ENCODE measurements at places on chromosomes 2 and 18.

DNA sequence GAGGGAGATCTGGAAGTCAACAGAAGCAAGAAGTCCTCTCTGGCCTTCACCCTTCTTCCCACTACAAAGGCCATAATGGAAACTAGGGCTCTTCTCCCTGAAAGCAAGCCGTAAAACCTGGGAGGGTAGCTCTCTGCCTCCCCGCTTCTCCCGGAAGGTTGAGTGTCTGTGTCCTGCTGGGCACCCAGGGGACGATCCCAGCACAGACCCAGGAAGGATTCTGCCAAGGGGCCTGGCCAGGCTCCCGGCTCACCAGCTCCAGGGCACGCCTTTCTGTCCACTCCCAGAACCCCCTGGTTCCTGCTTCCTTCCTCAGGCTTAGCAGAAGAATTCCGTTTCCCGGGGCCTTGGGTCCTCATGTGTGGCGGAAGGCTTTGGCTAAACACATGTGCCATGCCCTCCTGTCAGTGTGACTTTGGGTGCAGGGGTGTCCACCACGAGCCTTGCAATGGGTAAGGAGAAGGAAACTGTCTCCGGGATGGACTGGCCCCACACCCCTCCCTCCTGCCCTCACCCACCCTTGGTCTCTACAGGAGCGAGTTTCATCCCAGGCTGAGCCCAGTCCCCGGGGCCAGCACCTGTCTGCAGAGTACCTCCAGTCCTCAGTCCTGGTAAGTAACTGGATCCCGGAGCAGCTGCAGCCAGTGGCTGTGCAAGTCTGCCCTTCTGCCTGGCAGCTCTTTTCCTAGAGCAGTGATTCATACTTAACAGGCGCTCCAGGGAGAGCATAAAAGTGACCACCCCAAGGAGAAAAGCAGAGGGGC is 135.8 kb downstream of the TPO start:
- no peak for DNase-seq

DNA sequence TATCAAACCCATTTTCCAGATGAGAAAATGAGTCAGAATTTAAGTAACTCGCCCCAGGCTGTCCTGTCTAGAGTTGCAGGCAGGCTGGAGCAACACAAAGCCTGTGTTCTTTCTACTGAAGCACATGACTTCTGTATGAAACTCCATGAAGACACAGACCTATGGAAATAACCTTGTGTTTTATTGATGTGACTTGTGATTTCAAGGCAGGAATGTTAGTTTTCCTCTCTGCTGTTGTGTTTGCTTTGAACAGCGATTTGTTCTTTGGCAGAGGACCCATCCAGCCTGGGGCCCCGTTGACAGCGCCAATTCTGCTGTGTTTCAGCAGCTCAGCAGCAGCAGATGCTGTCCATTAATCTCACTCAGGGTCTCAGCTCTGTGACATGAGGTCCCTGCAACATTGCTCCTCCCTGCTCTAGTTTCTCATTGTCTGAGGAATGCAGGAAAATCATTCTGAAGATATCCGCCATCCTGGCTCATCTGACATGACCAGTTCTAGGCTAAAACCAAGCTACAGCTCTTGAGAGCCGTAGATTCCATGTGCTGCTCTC is 344.3 kb upstream of the RAB12 start:
- no peak for DNase-seq

GRCh38 chr2:217402761-217403383 is 543.0 kb upstream of the TNP1 start:
- no peak for DNase-seq

- no peak for DNase-seq
Measured at GRCh38 chr2:198004173-198004572, 199.8 kb downstream of the PLCL1 start.

DNA sequence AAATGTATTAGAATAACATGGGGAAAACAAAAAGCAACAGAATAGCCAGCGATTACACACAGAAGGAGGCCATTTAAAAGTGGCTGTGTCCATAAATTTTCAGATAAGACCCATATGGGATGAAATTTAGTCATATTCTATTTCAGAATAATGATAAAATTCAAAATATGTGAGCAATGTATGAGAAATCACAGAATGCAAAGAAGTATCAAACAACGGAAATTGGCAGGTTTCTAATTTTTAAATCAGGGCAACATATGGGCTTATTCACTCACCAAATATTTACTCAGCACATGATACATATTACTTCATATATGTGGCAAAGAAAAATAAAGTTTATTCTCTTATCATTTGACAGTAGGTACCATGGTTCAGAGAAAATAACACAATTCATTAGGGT is 208.5 kb downstream of the GRB14 start:
- DNase-seq: no peak

GRCh38 chr18:62250475-62250874 is 63.4 kb downstream of the RELCH start:
- DNase-seq: no peak

GRCh38 chr2:119940856-119941255 is 72.0 kb upstream of the EPB41L5 start:
- DNase-seq: no peak

DNA sequence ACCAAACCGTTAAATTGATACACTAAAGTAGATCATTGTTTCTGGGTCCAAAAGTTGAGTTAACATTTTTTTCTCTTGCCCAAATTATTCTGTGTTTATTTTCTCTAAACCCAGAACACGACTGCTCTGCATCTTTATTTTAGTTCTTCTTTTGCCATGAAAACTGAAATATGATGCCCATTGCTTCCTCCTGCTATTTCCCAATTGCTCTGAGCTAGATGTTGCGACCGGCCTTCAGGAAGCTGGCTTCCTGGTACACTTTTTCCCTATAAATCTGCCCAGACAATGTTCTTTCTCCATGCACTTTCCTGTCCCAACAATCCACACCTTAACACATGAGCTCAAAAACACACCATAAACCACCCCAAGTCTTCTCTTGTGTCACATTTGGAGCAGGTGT is 501.4 kb downstream of the FBXO15 start:
- DNase-seq: no peak

- no peak for DNase-seq
Measured at GRCh38 chr18:47788621-47789020, 141.8 kb downstream of the SMAD2 start.

- no peak for DNase-seq
Measured at GRCh38 chr2:133026536-133027177, 356.7 kb upstream of the LYPD1 start.

Measured in D341Med (cell line).